ENCODE measurements at places on chromosomes 12 and 14.

- no peak for DNase-seq
Observed at GRCh38 chr14:33679025-33679424, 271.8 kb downstream of the EGLN3 start.

GRCh38 chr14:79037593-79037992 is 867.4 kb downstream of the NRXN3 start:
- DNase-seq, result no peak

DNA sequence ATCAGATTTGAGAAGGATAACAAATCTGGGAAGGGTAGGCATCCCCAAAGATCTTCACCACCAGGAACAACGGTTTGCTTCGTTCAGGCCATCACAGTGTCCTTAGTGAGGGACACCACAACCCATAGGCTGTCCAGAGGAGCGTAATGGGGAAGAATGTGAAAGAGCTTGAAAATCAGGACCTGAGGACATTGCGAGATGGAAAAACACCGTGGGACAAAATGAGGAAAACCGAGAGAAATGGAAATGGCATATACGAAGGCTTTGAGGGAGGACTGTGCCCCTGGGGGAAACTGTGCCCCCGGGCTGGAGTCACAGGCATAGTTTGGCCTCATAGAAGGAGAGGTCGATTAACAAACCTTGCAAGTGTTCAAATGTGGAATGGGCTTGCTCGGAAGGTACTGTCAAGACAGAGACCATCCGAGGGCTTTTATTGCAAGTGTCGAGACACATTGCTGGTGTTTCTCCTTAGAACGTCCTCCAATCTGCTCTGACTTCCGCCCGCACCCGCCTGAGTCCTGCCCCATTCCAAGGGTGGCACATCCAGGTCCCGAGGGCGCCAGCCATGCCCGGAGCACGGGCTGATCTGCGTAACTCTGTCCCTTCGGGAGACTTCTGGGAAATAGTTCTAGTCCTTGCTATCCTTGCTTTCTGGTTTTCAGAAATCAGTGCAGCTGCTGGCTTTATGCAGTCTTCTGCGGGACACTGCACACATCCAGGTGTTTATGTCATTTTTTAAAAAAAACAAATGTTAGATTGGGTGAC is 885 bp upstream of the PALS1 start:
- peak; percentile 2 for DNase-seq

GRCh38 chr12:88706286-88706685 is 126.0 kb upstream of the KITLG start:
- DNase-seq, result no peak

DNA sequence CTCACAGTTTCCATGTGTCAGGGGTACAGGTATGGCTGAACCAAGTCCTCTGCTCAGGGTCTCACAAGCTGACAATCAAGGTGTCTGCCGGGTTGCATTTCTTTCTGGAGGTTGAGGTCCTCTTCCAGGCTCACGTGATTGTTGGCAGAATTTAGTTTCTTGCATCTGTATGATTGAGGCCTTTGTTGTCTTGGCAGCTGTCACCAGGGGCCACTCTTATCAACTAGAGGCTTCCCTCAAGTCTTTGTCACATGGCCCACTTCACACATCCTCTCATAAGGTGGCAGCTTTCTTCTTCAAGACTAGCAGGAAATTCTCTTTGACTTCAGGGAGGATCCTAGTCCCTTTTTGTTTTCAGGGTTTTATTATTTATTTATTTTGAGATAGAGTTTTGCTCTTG is 46.0 kb upstream of the FOS start:
- no peak for DNase-seq

DNA sequence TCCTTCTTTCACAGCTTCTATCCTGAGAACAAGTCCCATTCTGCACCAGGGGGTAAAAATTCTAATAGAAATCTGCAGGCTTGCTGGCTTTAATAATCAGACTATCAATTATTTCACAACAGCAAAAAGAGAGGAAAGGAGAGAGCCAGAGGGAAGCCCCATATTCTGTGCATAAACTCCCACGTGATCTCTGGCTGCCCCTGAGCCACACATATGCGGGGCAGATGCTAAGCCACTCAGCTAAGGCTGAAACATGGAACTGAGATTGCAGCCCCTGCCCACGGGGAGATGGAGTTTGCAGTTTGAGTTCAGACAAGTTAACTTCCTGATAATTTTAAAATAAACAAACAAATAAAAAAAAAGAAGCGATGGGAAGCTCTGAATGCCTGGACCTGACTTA is 254.4 kb upstream of the CCDC196 start:
- DNase-seq, result no peak

GRCh38 chr12:11731455-11731854 is 82.0 kb downstream of the ETV6 start:
- DNase-seq, result no peak

DNA sequence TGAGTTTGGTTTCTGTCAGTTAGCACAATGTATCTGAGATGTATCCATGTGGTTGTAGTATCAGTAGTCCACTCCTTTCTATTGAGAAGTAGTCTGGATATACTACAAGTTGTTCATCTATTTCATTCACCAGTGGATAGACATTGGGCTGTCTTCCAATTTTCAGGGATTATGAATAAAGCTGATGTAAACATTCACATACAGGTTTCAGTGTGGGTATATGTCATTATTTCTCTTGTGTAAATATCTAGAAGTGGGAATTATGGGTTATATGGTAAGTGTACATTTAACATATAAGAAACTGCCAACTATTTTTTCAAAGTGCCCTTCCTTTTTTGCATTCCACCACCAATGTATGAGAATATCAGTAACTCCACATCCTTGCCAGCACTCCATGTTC is 35.9 kb downstream of the PHLDA1 start:
- no peak for DNase-seq

DNA sequence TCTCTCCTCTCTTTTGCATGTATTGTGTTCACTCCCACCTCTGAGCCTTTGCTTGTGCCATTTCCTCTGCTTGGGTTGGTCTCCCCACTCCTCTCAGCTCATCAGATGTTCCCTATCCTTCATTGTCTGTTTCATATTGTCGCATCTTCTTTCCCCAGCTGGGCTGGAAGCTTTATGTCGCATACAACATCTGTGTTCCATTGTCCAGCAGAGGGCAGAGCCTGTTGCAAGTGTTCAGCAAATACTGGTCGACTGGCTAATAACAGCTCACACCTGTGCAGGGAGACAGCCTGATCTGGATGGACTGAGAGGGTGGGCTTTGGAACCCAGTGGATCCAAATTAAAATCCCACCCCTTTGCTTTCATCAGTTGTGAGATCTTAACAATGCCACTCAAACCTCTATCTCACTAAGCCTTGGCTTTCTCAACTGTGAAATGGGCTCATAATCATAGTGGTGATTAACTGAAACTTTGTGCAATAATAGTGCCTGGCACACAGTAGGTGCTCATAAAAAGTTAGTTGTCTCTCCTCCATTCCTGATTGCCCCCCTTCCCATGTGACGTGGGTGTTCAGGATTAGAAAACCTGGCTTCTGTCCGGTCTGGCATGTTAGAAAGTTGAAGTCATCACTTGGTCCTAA is 75.8 kb downstream of the RIN3 start:
- DNase-seq, result no peak

DNA sequence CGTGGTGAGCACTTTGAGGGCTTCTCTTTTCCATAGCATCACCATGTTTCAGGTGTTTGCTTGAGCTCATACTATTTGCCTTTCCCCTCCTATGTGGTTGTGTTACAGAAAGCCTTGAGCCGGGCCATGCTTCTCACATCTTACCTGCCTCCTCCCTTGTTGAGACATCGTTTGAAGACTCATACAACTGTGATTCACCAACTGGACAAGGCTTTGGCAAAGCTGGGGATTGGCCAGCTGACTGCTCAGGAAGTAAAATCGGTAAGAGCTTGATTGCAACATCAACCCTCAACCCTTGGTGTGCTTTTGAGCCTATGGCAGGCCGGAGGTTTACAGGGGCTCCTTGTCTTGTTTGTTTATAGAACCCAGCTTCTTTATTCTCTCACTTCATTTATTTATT is 8.1 kb downstream of the LETMD1 start:
- DNase-seq, result no peak

DNA sequence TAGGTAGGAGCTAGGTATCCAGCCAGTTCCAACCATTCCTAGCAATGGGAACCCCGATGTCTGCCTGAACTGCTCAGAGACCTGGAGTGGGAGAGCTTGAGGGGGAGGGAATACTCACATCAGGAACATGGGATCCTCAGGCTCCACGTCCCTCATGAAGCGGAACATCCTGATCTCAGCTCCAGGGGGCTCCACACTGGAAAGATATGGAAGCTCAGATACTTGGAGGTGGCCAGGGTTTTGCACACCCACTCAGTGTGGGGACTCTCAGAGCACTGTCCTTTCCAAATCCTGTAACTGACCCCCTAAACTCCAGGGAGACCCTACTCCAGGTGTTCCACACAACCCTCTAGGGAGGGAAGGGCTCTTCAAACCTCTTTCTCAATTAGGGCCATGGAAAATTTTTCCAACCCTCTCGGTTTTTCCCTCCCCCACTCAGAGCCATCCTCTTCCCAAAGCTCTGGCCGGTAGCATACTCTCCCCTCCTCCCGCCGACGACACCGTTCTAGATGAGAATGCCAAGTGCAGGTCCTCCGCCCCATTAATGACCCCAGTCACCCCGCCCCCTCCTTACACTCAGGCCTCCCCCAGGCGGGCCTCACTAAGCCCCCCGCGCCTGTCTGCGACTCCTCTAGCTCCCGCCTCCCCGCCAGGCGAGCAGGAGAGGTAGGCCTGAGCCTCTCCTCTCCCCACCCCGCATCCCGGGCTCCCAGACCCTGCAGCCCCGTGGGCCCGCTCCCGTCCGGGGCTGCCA is 597 bp downstream of the MLF2 start:
- DNase-seq, result no peak

DNA sequence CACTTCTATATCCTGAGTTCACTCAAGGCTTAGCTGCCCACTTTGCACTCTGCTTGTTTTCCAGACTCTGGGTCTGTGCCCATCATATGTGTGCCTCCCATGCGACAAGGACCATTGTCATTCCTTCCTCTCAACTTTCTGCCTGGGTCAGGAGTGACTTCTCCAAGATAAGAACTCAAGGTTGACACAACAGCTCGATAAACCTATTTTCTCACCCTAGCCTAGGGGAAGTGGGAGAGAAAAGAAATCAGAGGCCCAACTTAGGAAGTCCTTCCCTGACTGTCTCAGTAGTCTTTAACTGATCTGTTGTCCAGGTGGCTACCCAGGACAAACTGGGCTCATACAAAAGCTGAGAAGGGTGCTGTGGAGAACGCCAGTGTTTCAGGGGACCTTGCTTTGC is 1.7 kb downstream of the SMUG1 start:
- no peak for DNase-seq

GRCh38 chr14:36676236-36676635 is 14.6 kb downstream of the PAX9 start:
- no peak for DNase-seq

DNA sequence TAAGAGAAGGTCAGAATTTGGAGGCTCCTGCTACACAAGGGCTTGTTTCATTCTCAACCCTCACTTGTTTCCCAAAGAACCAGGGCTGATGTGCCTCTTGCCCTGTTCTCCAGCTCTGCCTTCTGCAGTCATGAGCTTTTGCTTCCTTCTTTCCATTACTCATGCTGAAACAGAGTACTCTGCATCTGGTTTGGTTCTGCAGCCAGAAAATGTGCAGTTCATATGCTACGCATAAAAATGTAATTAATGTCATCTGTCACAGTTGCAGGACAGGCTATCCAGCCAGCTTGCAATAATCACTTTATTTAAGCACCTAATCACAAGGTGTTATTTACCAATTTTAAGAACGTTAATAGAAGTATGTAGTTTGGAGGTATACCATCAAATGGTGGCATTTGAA is 150.2 kb downstream of the SRGAP1 start:
- DNase-seq, result no peak

DNA sequence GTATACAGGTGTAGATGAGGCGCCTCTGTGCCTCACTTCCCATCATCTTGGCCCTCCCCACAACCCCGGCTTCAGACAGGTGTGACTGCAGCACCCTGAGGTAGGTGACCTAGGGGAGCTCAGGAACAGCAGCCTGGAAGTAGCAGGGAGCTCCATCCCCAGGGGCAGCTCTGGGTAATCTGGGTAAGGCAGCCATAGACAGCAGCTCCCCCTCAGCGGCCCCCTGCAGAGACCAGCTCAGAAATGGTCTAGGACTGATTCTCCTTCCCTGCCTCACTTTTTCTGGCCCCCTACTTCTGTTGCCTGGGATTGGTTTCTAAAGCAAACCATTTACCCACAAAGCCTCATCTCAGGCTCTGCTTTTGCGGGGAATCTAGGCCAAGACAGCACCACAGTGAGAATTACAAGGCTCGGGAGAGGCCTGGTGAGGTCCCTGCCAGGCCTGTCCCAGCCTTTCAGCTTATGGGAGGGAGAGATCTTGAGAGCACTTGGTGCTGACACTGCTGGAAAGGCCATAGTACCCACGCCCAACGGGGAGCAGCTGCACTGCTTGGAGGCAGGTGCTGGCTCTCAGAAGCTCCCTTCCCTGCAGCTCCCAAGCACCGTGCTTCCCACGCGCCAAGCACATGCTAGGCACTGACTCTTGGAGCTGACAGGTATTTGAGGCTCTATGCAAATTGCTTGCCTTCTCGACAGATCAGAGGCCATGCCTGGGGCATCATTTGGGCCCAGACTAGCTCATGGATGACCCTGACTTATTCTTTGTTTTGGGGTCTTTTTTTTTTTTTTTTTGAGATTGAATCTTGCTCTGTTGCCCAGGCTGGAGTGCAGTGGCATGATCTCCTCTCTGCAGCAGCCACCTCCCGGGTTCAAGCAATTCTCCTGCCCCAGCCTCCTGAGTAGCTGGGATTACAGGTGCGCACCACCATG is 45.1 kb upstream of the TRAF3 start:
- DNase-seq, result no peak

- no peak for DNase-seq
Observed at GRCh38 chr14:23069413-23069806, 12.1 kb upstream of the CDH24 start.

DNA sequence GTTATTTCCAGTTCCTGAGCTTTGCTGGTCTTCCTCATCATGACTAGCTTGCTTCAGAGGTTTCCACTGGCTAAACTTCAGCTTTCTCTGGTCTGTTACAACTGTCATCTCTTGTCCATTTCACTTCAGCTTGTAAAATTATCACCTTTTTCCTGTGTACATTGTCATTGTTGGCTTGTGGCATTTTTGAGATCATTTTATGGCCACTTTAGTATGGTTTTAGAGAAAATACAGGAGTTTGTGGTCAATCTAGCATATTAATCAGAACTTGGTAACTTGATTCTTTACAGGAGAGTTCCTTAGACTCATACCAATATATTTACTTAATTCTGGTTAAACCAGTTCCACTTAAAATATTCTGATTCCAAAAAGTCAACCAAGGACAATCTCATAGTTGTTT is 235.9 kb upstream of the KITLG start:
- no peak for DNase-seq

- DNase-seq, result no peak
Observed at GRCh38 chr14:32677129-32677780, 261.4 kb upstream of the NPAS3 start.

GRCh38 chr14:54719406-54719805 is 152.5 kb downstream of the SAMD4A start:
- no peak for DNase-seq

GRCh38 chr14:21414137-21414631 is 30.4 kb upstream of the SUPT16H start:
- DNase-seq, result no peak

- no peak for DNase-seq
Observed at GRCh38 chr14:95311752-95312151, 8.0 kb downstream of the CLMN start.

- DNase-seq, result no peak
Observed at GRCh38 chr14:32800320-32800719, 138.4 kb upstream of the NPAS3 start.

Data from stimulated activated CD4-positive, alpha-beta T cell treated with anti-CD3 and anti-CD28 coated beads, Interleukin-1b, Interleukin-23, amount 100 ng/mL, for 1 hour (primary cell).